ENCODE measurements at places on chromosomes 2 and 18.

- no peak for DNase-seq
Observed at GRCh38 chr2:226079671-226080181, 680.2 kb downstream of the NYAP2 start.

- DNase-seq, result no peak
Observed at GRCh38 chr2:143893371-143893770, 626.5 kb downstream of the ZEB2 start.

GRCh38 chr2:111634050-111634794, 249.8 kb downstream of the ANAPC1 start:
- DNase-seq, result no peak

DNA sequence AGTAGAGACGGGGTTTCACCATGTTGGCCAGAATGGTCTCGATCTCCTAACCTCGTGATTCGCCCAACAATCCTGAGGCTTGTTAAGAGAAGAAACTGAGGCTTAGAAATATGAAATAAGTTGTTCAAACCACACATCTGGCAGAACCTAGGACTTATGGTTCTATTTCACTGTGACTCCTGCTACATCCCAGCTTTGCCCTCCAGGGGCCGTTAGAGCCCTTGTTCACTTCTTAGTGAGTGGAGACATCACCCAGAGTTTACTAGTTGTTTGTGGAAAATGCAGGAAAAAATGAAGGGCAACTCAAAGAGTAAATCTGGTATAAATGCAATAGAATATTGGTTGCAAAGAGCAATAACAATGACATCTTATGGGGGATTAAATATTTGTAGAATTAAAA, 43.9 kb downstream of the MARCHF4 start:
- DNase-seq, result no peak

DNA sequence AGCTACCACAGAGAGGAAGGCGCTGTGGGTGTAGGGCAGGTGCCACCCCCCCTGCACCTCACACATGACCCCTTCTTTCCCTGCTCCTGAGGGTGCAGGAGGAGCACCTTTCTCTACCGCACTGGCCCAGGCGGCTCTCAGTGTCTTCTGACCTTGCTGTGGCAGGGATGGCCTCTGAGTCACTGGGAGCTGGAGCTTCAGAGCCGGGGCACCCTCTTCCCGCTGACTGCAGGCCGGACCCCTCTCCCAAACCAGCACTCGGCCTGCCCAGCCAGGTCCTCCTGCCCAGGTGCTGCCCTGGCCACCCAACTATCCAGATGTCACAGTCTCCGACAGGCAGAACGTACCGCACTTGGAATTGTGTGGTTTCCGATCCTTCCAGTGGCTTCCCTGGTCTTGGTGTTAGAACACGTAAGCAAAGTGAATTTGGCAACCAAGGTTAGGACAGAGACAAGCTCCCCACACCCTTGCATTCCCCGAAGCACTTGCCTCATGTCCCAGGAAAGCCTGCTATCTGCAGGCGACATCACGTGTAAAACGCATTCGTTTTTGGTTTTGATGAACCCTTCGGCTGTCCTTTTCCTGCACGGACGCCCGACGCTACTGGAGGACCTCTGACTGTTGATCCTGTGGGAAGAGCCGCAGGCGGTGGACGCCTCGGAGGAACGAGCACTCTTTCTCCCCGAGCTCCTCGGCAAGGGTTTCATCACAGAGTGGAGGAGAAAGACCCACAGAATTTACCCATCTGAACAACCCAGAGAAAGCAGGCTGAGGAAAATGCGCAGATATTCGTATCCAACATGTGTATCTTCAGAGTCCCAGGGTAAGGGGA, 24.7 kb upstream of the KCNG2 start:
- no peak for DNase-seq
